CD8-positive, alpha-beta memory T cell (primary cell): ENCODE measurements at places on chromosomes 16 and 17. TPM values are rescaled to one million over a fixed set of nuclear protein-coding genes. Genes with fewer than 3 reads are reported as not detected.

The CIITA gene
- 2.8 TPM for polyA plus RNA-seq

The ABCC12 gene
- not detected for polyA plus RNA-seq

The ORC6 gene
- 1.3 TPM for polyA plus RNA-seq

The TOX3 gene
- polyA plus RNA-seq = not detected

The CTRB2 gene
- not detected for polyA plus RNA-seq

The NLRP1 gene
- 37.6 TPM for polyA plus RNA-seq

The BICDL2 gene
- polyA plus RNA-seq = not detected

The OTOP3 gene
- polyA plus RNA-seq = not detected

The KRT39 gene
- not detected for polyA plus RNA-seq

The TBC1D3 gene
- polyA plus RNA-seq = not detected

The TBC1D28 gene
- polyA plus RNA-seq = not detected

The ZNF75A gene
- polyA plus RNA-seq = 22.7 TPM

The MYH1 gene
- not detected for polyA plus RNA-seq

The PPY gene
- not detected for polyA plus RNA-seq

The VAT1L gene
- polyA plus RNA-seq = not detected

The CFAP119 gene
- 0.25 TPM for polyA plus RNA-seq

The EFCAB5 gene
- polyA plus RNA-seq = 0.58 TPM

The CLEC18B gene
- polyA plus RNA-seq = not detected

The ITGB3 gene
- not detected for polyA plus RNA-seq

The ZFPM1 gene
- polyA plus RNA-seq = 0.71 TPM

The CDH15 gene
- polyA plus RNA-seq = not detected

The GPR142 gene
- polyA plus RNA-seq = not detected

The CRISPLD2 gene
- 0.05 TPM for polyA plus RNA-seq

The CDRT15 gene
- not detected for polyA plus RNA-seq

The TBC1D3G gene
- polyA plus RNA-seq = not detected

The ERN2 gene
- polyA plus RNA-seq = not detected

The OSGIN1 gene
- 0.21 TPM for polyA plus RNA-seq

The KRTAP1-5 gene
- not detected for polyA plus RNA-seq

The CDT1 gene
- polyA plus RNA-seq = 0.26 TPM

The HSD17B1 gene
- 0.48 TPM for polyA plus RNA-seq

The DNAI2 gene
- 0.60 TPM for polyA plus RNA-seq
